Retina (tissue), 1 donor: ENCODE measurements at places on chromosomes 7 and 10.

DNA sequence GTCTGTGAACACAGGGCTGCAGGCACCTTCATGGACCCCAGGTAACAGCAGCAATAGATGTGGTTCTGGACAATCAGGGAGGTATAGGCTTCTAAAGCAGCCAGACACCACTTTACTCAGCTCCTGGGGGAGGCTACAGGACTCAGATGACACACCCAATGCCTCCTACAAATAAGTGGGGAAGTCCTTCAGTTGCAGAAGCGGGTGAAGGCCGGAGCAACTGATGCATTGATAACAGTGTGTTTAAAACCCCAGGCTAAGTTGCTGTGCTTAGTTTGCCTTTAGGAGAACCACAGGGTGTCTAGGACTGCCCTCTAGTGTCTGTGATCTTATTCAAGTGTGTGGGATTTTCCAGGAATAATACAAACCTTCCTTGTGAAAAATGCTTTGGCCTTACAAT is 5.9 kb upstream of the ITGA8 start:
- DNase-seq: peak; percentile 26

- DNase-seq: no peak
Measured at GRCh38 chr7:151150388-151150787, 17.1 kb downstream of the GBX1 start.

DNA sequence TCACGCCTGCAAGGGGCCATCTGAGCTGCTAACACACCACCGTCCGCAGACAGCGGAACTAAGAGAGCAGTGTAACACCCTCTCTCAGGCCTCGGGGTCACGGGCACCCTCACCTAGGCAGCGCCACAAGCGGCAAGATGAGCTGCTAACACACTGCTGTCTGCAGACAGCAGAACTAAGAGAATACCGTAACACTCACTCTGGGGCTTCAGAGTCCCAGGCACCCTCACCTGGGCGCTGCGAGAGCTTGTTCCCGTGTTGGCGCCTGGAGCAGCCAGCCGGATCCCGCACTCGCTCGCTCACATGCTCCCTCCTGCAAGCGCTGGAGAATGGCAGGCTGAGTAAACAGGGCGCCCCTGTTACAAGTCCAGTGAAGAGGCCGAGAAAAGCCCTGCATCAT is 160.2 kb downstream of the SRPK2 start:
- no peak for DNase-seq

DNA sequence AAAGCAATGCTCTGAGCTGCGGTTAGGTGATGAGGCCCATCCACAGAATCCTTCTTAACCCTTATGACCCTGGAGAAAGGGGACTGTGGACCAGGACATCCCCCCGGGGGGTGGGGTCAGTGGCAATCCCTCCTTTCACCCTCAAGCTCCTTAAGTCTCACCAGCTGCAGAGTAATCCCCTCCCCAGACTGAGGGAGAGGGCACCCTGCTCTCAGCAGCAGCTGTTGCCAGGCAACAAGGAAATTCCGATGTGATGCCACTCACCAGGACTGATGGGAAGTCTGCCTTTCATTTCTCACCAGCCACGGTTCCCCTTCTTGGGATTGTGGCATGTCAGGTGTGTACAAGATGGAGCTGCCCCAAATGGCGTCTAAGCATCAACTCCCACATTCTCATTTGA is 129.6 kb downstream of the DOCK1 start:
- peak; percentile 60 for DNase-seq

GRCh38 chr10:8696746-8697145 is 642.3 kb downstream of the GATA3 start:
- DNase-seq: no peak

GRCh38 chr7:7249814-7250213 is 67.5 kb downstream of the C1GALT1 start:
- DNase-seq: no peak

DNA sequence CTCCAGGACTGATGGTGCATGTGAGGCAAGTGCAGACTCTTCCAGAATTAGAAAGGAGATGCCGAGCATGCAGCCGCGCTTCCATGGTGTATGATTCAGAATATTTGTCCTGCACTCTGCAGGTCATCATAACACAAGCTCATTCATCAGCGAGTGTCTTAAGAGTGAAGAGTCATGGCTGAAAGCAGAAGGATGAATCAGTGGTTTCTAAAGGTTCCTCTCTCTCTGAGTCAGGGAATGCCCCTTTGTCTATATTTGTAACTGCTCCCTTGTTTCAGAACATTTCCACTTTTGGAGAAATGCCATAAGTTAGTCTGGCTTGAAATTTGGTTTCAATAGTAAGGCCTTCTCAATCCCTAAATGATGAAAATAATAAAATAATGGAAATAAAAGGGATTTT is 52.3 kb downstream of the HECW1 start:
- no peak for DNase-seq

DNA sequence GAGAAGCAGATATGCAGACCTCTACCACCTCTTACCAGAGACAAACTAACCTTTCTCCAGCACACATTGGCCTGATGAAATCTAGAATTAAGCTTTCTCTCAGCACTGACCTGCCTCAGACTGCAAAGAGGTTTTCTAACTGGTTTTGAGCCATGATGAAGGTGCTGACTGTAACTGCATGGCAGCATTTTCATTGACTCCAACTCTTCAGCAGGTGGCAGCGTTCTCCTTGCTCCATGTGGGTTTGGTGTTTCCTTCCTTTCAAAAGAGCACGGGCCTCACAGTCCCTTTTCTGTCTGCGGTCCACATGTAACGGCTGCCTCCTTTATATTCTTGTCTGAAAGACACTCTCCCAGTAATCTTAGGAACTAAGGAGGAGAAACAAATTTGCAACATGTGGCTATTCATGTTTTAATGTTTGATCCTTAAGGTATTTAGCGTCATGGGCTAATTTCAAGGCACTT is 12.6 kb downstream of the KLLN start:
- peak; percentile 54 for DNase-seq
